ENCODE measurements at places on chromosomes 5 and 9.

DNA sequence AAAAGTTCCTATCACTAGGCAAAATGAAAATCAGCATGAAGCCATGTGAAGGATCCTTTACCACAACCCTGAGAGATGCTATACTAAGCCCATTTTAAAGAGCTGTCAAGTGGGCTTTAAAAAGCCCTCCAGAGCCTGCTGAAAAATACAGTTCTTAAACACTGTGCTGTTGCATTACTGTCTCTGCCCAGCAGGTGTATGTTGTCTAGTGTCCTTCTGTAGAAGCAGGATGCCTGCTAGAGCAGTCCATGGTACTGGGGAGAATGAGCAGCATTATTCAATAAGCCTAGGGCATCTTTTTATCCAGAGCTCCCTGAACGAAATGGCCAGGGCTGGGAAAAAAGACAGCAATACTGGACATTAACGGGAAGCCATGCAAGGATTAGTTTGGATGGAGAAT is 126.2 kb upstream of the PLCXD3 start:
- DNase-seq, result peak; percentile 21

DNA sequence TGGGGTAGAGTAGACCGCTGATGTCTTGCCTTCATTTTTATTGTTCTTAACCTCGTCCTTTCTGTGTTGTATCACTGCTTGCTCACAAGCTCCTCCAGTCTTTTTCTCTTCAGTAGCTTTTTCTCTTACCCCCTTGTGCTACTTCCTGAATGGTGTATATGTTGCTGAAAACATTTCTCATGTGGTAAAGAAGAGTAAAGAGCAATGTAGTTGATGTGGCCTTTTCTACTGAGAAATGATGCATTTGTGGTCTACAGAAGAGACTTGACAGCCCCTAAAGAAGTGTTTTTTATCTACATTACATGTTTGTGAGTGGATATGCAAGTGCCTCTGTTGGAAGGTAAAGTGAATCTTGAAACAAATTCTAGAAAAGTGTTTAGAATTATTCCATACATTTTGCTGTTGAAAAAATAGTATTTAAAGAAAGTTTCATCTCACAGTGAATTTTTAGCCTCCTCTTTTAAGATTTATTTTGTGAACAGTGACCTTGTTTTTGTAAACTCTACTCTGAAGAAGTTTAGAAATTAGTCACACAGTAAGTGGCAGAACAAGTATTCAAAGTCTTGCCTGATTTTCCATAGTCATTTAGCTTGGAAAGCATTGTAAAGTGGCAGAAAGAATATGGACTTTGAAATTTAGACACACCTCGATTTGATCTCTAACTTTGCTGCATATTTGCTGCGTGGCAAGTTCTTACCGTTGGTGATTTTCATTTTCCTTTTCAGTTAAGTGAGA is 17.4 kb downstream of the CDC42SE2 start:
- DNase-seq, result peak; percentile 27

GRCh38 chr5:140690376-140690932 is 716 bp downstream of the HARS1 start:
- no peak for DNase-seq

- DNase-seq, result peak; percentile 79
Measured at GRCh38 chr9:18485714-18486113, 11.8 kb downstream of the ADAMTSL1 start.

DNA sequence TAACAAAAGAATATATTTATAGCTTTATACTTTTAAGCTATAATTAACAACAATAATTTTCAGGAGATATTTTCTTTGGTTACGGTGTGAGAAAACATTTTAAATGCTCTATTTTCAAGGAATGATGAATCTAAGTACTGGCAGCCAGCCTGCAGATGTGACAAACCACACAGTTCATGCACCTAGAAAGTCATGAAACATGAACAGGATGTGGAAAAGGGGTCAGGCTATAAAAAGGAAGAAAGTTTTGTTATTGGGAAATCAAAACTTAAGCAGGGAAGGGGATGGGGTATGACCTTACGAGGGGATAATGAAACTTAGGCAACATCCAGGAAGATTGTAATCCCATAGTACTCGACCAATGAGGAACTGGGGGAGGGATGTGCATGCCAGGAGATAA is 508.7 kb upstream of the GRAMD2B start:
- peak; percentile 31 for DNase-seq

All from astrocyte of the spinal cord (primary cell).